GM12891 (cell line): ENCODE measurements at places on chromosomes 16 and 17.

DNA sequence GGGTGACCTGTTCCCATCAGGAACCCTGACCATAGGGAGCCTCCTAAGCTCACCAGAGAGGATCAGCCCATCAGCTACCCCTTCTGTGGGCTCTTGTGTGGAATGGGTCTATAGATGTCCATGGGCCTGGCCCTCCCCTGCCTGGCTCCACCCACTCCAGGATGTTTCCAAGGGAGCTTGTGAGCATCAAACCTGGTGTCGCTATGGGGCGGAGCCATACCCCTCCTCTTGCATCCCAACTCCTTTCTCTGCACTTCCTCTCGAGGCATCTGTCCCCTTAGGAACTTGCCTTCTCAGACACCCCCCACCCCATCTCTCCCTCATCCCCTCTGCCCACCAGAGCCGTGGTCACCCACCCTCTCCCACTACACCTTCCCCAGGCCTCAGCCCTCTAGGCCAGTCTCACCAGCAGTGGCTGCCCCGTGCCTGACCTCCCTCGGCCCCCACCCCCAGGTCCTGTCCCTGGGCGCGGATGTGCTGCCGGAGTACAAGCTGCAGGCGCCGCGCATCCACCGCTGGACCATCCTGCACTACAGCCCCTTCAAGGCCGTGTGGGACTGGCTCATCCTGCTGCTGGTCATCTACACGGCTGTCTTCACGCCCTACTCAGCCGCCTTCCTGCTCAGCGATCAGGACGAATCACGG lies 10.4 kb downstream of the KCNH6 start:
- DNase-seq, result no peak

- DNase-seq, result no peak
Measured at GRCh38 chr17:8960325-8961140, 5.0 kb downstream of the PIK3R5 start.

DNA sequence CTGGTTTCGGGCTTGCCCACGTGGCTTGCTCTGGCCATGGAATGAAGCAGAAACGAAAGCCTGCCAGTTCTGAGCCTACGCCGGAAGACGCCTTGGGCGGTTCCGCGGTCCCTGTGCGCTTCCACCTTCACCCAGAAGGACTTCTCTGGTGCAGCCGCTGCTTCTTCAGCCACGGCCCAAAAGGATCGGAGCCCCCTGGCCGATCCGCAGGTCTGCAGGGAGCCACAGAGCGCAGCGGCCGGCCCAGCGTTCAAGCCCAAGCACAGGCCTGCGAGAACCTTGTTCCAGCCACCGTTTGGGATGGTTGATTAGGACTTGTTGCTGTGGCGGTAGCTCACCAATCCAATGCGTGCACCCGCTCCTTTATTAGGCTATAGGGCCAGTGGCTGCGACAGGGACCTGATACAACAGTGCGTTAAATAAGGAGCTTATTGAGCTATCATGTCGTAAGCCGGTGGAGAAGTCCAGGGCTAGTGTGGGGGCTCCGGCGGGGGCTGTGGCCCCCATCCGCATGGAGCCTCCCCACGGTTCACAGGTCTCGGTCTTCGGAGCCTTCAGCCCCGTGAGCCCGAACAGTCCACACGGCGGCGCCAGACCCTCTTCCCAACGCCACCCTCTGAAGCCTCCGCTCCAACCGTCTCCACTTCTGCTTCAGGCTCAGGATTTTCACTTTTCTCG lies 10.2 kb upstream of the MPP2 start:
- DNase-seq, result no peak

- no peak for DNase-seq
Measured at GRCh38 chr16:19857593-19858339, 26.9 kb downstream of the GPRC5B start.

- DNase-seq, result no peak
Measured at GRCh38 chr16:81543571-81543970, 99.0 kb downstream of the CMIP start.

DNA sequence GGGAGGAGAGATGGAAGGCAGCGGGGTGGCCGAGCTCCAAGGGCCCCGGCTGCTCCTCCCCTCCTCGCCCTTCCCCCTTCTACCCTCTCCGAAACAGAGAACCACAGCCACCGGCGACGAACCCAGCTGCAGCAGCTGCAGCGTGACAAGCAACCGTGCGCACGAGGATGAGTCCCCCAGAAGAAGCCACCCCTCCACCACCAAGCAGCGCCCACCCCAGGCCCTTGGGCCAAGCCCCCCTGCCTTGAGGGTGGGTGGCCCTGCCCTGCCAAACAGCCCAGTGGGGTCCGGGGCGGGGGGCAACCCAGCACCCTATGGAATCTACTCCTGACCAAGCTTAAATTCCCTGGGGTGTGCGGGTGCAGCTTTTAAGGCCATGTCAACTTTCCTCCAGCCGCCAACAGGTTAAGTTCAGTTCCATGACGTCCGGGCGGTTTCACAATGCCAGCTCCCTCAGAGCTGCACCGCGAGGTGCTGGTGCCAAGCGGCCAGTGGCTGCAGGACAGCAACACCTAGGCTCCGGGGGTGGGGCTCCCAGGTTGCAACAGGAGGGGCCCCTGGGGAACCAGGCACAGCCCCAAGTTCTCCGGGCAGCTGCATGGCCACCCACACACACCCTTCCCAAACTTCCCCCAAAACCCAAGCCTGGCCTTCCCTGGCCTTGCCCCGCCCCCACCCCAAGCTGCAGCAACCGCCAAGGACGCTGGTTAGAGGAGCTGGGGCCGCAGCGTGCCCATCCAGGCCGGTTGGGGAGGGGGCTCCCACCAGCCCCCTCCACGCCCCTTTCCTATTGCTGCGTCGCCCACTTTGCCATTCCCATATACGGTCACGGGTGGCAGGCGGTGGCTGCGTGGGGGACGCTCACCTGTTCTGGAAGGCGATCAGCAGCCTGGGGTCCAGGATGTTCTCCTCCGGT lies 2.0 kb downstream of the CBX4 start:
- DNase-seq, result peak; percentile 85

DNA sequence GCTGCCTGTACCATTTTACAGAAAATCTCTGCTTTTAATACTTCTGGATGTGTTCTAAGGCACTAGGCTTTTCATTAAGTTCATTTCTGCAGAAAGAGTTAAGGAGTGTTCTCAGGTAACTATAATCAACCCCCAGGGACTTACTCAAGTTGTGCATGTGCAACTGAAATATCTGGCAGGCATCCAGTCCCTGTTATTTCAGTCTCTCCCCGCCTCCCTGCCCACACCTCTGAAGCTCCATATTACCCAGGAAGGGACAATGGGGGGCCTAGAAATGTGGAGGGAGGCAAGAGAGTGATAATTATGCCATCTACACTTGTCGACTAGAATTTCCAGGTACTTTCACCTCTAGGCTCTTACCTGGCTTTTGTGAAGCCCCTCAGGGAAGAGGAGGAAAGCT lies 432.2 kb downstream of the MAF start:
- DNase-seq, result no peak

- no peak for DNase-seq
Measured at GRCh38 chr16:66489385-66489784, 60.5 kb downstream of the TK2 start.

- no peak for DNase-seq
Measured at GRCh38 chr16:46970089-46970488, 3.4 kb downstream of the DNAJA2 start.

GRCh38 chr17:11340803-11341202 lies 99.8 kb downstream of the SHISA6 start:
- DNase-seq, result no peak

GRCh38 chr17:14557480-14557879 lies 256.6 kb downstream of the HS3ST3B1 start:
- DNase-seq, result no peak

GRCh38 chr16:49620158-49620868 lies 235.6 kb downstream of the ZNF423 start:
- DNase-seq, result no peak

- DNase-seq, result no peak
Measured at GRCh38 chr16:26578748-26579147, 488.0 kb upstream of the C16orf82 start.

- DNase-seq, result no peak
Measured at GRCh38 chr17:49616601-49617131, 41.0 kb downstream of the NXPH3 start.

DNA sequence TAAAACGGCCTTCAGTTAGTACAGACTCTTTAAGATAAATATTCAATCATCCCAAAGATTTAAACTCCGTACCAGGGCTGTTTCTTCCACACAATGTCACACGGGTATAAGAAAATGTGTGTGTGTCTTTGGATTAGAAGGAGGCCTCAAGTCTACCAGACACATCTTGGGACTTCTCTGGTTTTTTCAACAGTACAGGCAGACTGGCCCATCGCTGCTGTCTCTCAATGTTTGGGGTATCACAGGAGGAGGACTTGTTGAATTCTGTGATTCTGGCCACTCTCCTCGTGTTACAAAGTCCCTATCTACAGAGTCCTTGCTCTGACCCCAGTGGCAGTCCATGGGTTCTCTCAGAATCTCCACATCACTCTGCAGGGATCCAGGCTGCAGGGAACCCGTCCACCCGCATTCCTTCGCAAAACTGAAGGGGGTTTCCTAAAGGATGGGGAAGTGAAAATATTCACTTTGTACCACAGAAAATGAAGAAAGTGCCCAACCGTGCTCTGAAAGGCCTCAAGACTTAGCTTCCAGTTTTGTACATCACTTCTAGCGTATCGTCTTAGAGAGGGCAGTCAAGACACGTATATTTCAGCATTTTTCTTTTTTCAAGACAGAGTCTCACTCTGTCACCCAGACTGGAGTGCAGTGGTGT lies 373.2 kb downstream of the NPIPA8 start:
- no peak for DNase-seq

GRCh38 chr16:87948735-87949070 lies 2.5 kb upstream of the BANP start:
- no peak for DNase-seq

DNA sequence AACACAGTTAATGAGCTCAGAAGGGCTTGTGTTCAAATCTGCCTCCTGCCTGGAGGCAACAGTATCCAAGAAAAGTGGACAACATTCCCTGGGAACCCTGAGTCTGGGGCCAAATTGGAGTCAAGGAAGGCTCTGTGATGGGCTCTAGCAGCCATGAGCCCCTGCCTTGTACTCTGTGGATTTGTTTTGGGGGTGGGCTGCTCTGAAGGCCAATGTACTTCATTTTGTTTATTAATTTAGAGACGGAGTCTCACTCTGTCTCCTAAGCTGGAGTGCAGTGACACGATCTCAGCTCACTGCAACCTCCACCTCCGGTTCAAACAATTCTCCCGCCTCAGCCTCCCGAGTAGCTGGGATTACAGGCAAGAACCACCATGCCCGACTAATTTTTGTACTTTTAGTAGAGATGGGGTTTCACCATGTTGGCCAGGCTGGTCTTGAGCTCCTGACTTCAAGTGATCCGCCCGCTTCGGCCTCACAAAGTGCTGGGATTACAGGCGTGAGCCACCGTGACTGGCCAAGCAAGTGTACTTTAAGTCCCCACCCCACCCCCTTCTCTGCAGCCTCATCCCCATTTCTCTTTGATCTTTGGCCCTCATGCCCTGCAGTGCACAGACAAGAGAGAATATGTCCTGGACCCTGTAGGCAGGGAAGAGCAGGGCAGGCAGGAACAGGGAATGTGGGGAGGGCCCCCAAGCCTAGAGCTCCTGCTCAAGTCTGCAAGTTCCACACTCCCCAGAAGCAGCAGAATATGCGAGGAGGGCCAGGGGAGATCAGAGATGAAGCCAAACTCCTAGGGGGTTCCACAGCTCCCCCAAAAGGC lies 2.7 kb upstream of the GIP start:
- DNase-seq, result no peak

GRCh38 chr17:72429066-72429638 lies 308.3 kb downstream of the SOX9 start:
- DNase-seq, result no peak

DNA sequence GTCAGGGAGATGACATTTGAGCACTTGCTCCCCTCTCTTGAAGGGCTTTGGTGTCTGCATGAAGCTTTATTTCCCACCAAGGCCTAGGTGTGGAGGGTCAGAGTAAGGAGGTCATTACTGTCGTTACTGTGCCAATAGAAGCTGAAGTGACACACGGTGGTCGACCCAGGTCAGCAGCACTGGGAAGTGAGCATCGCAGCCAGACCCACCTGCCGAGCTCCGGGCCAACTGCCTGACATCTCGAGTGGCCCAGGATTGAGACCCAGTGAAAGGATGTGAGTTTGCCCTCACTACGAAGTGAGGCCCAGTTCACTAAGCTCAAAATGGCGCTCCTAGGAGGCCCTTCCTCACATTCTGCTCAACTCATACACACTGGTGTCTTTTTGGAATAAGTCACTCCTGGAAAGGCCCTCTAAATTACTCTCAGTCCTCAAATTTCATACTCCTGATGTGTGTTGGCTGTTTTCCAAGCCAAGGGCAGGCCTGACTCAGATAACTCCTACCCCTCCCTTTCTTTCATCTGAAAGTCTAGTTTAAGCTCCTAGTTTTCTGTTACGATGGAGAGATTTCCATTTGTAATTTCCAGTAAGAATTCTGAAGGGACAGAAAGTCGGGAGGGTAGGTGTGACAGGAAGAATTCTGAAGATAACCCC lies 200.4 kb downstream of the LGALS9B start:
- no peak for DNase-seq

- peak; percentile 52 for DNase-seq
Measured at GRCh38 chr16:79269211-79269863, 331.2 kb downstream of the MAF start.

DNA sequence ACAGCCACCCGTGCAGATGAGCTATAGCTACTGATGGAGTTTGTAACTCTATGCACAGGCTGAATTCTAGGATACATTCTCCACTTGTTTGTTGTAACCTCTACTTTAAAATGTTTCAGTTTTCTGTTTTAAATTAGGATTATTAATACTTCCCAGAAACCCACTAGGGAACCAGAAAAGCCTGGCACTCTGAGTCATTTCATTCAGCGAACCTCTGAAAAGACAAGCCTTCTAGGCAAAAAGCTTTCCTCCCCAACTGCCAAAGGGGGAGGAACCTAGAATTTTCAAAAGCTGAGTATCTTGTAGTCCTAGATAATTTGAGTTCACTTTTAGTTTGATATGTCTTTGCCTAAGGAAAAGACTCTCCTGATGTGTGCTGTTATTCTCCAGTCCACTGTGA lies 43.2 kb downstream of the GOSR1 start:
- DNase-seq, result no peak

DNA sequence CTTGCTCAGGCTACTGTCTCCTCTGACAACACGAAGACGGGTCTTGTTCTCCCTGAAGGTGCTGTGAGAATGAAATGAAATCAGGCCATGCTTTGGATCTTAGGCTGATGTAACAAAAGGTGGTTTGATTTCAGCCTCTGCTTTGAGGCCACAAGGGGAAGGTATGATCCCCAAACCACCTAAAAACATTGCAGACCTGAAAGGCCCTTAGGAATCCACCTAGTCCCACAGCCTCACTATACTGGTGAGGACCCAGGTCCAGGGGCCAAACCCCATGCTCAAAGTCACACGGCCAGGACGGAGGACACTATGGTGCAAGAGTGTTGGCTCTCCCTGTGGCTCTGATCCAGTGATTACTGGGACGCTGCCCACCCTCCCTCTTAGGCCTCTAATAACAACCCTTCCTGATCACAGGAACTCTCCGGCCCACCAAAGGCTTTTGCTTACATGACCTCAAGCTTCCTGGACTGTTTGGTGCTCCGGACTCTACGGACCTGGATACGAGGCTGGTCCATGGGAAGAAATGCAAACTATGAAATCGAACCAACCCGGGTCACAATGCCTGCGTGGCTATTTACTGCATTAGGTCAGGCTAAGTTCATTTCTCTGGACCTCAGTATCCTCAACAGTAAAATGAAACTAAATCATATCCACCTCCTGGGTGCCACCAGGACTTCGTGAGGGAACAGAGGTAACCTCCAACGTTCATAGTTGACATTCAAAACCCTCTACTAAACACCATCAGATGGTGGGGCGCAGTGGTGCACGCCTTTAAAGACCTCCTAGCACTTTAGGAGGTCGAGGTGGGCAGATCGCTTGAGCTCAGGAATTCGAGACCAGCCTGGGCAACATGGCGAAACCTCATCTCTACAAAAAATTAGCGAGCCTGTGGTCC lies 1.5 kb downstream of the TRIM25 start:
- no peak for DNase-seq
